ENCODE measurements at places on chromosomes 2 and 18. TPM values are rescaled to one million over a fixed set of nuclear protein-coding genes. Genes with fewer than 3 reads are reported as not detected.

DNA sequence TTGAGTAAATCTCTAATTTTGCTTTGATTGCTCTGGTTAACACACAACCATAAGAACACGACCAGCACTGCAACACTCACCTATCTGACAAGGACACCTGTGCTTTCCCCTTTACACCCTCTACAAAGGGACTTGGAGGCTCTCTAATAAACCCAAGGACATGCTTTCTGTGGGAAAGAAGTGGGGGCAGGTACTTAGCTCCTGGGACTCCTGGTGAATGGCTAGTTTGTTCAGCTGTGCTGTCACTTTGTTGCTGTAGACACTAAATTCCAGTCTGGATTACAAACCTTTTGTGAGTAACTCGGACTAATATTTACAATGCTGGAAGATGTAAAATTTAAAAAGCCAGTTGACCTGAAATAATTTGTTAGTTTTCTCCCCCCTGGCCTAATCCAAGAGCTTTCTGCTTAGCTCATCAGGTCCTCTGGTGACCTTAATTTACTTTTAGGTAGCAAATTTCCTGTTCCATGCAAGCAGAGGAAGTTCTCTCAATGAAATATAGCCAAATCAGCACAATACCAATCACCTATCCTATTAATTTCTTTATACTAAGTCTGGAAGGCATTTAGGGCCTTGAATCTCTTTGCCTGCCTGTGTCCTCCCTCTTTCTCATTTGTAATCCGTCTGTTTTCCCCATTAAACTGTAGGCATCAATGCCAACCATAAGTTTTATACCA is 67.5 kb downstream of the PLCL1 start:
- DNase-seq = no peak
- H3K27me3 ChIP-seq = no peaks in the 10 kb centered on the region
- H3K36me3 ChIP-seq = no peaks in the 10 kb centered on the region
- no peak overlapping the region for H3K4me3 ChIP-seq

GRCh38 chr18:63962137-63962536 is 7.7 kb upstream of the SERPINB8 start:
- DNase-seq = no peak
- no peak overlapping the region for H3K27ac ChIP-seq
- H3K4me3 ChIP-seq = no peak overlapping the region
- H3K27me3 ChIP-seq = no peaks in the 10 kb centered on the region
- no peaks in the 10 kb centered on the region for H3K4me1 ChIP-seq
- no peaks in the 10 kb centered on the region for H3K36me3 ChIP-seq

GRCh38 chr18:59665057-59666006 is 31.9 kb downstream of the CCBE1 start:
- H3K4me1 ChIP-seq = no peaks in the 10 kb centered on the region
- H3K36me3 ChIP-seq = no peaks in the 10 kb centered on the region
- no peak overlapping the region for H3K27ac ChIP-seq
- no peaks in the 10 kb centered on the region for H3K27me3 ChIP-seq
- DNase-seq = no peak

DNA sequence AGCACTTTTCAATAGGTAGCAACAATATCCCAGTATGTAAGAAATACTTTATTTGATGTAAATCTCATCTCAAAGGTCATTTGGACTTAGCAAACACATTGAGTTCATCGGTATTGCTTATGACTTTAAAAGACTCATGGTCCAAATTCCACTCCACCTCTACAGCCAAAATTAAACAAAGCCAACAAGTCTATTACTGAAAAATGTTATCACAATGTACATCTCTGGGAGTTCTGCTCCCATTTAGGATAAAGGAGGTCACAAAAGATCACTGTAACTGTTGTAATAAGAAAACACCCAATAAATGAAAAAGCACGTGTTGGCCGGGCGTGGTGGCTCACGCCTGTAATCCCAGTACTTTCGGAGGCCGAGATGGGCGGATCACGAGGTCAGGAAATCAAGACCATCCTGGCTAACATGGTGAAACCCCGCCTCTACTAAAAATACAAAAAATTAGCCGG is 50.0 kb downstream of the ESCO1 start:
- no peaks in the 10 kb centered on the region for H3K27me3 ChIP-seq
- no peak for DNase-seq
- no peak overlapping the region for H3K27ac ChIP-seq

- no peaks in the 10 kb centered on the region for H3K36me3 ChIP-seq
- no peaks in the 10 kb centered on the region for H3K27me3 ChIP-seq
- no peaks in the 10 kb centered on the region for H3K4me1 ChIP-seq
- H3K4me3 ChIP-seq = no peak overlapping the region
- H3K27ac ChIP-seq = no peak overlapping the region
These were observed 173.2 kb upstream of the ARL4C start for GRCh38 chr2:234670052-234670451.

- no peak overlapping the region for H3K4me3 ChIP-seq
- H3K4me1 ChIP-seq = peaks cover 5% of the 10 kb centered on the region
- no peaks in the 10 kb centered on the region for H3K27me3 ChIP-seq
- no peak overlapping the region for H3K27ac ChIP-seq
These were observed 609.5 kb upstream of the SLC8A1 start for GRCh38 chr2:41061356-41061755.

- DNase-seq = no peak
- no peaks in the 10 kb centered on the region for H3K36me3 ChIP-seq
These were observed 46.5 kb downstream of the FARSB start for GRCh38 chr2:222609381-222609780.

- no peaks in the 10 kb centered on the region for H3K36me3 ChIP-seq
- H3K4me3 ChIP-seq = no peak overlapping the region
- H3K27me3 ChIP-seq = no peaks in the 10 kb centered on the region
- no peak overlapping the region for H3K27ac ChIP-seq
- DNase-seq = no peak
These were observed 233.6 kb downstream of the TPGS2 start for GRCh38 chr18:36595046-36595817.

GRCh38 chr2:173972636-173973035 is 7.5 kb upstream of the SP3 start:
- no peaks in the 10 kb centered on the region for H3K27me3 ChIP-seq
- no peak for DNase-seq
- H3K4me1 ChIP-seq = no peaks in the 10 kb centered on the region
- H3K27ac ChIP-seq = no peak overlapping the region

GRCh38 chr2:149200109-149200520 is 130.3 kb upstream of the LYPD6 start:
- no peaks in the 10 kb centered on the region for H3K36me3 ChIP-seq
- no peak overlapping the region for H3K27ac ChIP-seq
- no peak overlapping the region for H3K4me3 ChIP-seq
- H3K4me1 ChIP-seq = no peaks in the 10 kb centered on the region

GRCh38 chr2:207630491-207630890 is 5.3 kb upstream of the METTL21A start:
- H3K4me1 ChIP-seq = no peaks in the 10 kb centered on the region
- DNase-seq = no peak
- no peak overlapping the region for H3K4me3 ChIP-seq
- no peaks in the 10 kb centered on the region for H3K36me3 ChIP-seq
- no peaks in the 10 kb centered on the region for H3K27me3 ChIP-seq
- no peak overlapping the region for H3K27ac ChIP-seq

DNA sequence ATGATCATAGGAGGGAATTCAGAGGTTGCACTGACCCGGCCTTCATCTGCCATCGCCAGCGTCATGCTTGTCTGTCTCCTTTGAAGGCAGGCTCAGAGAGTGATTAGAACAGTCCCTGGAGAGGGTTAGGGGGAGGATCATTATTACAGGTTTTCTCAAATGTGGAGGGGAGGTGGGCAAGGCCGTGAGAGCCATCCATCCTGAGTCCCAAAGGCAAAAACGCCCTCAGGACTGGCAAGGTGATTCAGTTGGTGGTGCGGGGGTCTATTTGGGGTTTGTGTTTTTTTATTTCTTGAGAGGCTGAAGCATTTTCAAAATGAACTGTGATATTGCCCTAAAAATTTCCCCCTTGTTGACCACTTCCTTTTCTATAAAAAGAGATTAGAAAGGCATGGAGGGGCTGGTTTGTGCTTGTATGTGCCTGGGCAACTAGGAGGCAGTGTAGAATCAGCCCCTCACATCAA is 39.3 kb upstream of the GYPC start:
- H3K27ac ChIP-seq = no peak overlapping the region
- no peak for DNase-seq
- no peaks in the 10 kb centered on the region for H3K27me3 ChIP-seq
- no peaks in the 10 kb centered on the region for H3K36me3 ChIP-seq
- H3K4me1 ChIP-seq = peaks cover 14% of the 10 kb centered on the region

DNA sequence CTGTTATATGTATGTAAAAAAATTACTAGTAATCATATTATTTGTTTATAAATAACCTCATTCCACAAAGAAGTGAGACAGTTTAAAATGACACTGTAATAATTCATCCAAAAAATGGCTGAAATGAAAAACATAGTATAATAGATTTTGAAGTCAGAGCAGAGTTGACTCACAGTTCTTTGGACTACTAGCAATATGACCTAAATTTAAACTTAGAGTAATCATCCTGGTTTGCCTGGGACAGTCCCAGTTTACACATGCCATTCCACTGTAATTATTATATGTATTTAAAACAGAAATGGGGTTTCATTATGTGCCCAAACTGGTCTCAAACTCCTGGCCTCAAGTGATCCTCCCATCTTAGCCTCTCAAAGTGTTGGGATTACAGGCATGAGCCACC is 48.3 kb downstream of the CCDC88A start:
- no peak for DNase-seq
- H3K27ac ChIP-seq = no peak overlapping the region
- no peaks in the 10 kb centered on the region for H3K27me3 ChIP-seq
- H3K4me1 ChIP-seq = no peaks in the 10 kb centered on the region
- H3K36me3 ChIP-seq = peaks cover 8% of the 10 kb centered on the region

GRCh38 chr18:23229472-23229871 is 94.2 kb downstream of the CABLES1 start:
- no peaks in the 10 kb centered on the region for H3K27me3 ChIP-seq
- H3K36me3 ChIP-seq = peaks cover 3% of the 10 kb centered on the region
- peaks cover 75% of the 10 kb centered on the region for H3K4me1 ChIP-seq
- no peak for DNase-seq

Gene DES
- total RNA-seq = 29.3 TPM

Gene GRHL1
- 2.3 TPM for total RNA-seq

Gene RNF152
- 16.7 TPM for total RNA-seq

Gene RNPEPL1
- 55.3 TPM for total RNA-seq

Gene LAMA1
- total RNA-seq = 1.5 TPM

Gene AP1S3
- 1.5 TPM for total RNA-seq

Gene NFATC1
- total RNA-seq = 38.9 TPM
